ENCODE measurements at places on chromosomes 16 and 17. TPM values are rescaled to one million over a fixed set of nuclear protein-coding genes. Genes with fewer than 3 reads are reported as not detected.

- no peak for DNase-seq
Measured at GRCh38 chr16:13041646-13042290, 140.4 kb downstream of the SHISA9 start.

DNA sequence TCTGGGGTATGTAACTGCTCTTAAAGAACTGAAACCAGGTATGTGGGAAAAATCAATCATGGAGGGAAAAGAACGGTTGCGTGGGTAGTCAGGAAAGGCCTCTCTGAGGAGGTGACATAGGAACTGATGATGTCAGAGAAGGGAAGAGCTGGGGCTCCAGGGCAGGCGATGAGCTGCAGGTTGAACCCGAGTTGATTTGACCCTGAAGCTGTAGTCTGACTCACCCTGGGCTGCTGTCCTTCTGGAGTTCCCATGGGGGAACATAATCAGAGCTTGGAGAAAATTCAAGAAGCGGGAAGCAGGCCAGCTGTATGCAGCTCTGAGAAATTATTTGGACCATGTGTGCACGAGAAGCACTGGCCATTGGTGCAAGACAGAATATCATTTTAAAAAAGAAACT lies 16.7 kb downstream of the SLC6A2 start:
- DNase-seq, result no peak

DNA sequence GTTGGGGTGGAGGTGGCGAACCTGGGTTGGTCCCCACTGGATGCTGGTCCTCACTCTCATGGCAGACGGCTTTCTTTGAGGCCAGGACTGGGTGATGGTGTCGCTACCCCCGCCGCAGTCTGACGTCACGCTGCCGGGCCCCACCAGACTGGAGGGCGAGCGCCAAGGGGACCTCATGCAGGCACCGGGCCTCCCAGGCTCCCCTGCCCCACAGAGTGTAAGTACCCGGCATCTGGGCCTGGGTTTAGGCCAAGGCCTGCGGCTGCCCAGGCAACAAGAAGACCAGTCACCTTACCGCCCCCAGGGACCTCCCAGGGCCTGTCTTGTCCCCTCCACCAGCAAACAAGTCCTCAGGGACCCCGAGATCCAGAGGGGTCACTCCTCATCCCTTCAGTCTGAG lies 17.7 kb downstream of the FOXN1 start:
- DNase-seq, result no peak

- peak; percentile 83 for DNase-seq
Measured at GRCh38 chr17:48577946-48578615, at the start of gene HOXB4. Gene HOXB4, minus strand, starts transcription at chr17:48578350. Its CDS starts 31 bp downstream, at chr17:48578319.

YPEL3 gene
- total RNA-seq, result 29.4 TPM

CCL8 gene
- not detected for total RNA-seq

FAM171A2 gene
- total RNA-seq, result 0.45 TPM

ZNF689 gene
- total RNA-seq, result 13.4 TPM

MFAP4 gene
- not detected for total RNA-seq

GAS2L2 gene
- total RNA-seq, result not detected

Data from activated CD8-positive, alpha-beta T cell treated with anti-CD3 and anti-CD28 coated beads, Interleukin-2, amount 10 ng/mL, durations not matched to agents 7 days and 5 days (primary cell).